ENCODE measurements at places on chromosomes 11 and 22.

- DNase-seq = peak; percentile 38
Observed at GRCh38 chr11:116454020-116454645, 318.7 kb downstream of the BUD13 start.

DNA sequence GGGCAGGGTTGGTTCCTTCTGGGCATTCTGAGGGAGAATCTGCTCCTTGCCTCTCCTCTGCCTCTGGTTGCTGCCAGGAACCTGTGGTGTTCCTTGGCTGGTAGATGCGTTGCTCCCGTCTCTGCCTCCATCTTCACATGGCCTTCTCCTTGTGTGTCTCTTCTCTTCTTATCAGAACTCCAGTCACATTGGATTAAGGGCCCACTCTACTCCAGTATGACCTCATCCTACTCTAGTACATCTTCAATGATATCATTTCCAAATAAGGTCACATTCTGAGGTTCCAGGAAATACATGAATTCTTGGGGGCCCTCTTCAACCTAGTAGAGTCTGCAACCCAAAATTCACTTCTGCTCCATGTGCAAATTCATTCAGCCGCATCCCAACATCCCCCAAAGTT is 33.3 kb downstream of the HTR3B start:
- DNase-seq = no peak

DNA sequence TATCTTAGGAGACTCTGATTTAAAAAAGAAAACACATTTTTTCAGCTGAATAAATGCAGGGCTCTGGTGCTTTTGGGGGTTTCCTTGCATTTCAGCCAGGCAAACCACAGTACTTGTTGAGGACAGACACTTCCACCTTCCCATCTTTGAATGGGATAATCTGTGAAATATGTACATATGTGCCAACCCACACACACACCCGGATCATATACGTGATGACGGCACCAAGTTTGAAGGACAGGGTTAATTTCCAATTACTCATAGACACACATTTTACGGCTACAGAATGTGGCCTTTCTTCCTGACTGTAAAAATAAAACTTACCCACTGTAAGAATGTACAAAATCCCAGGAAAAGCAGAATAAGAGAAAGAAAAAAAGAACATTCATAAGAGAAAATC is 104.4 kb downstream of the MPPED2 start:
- DNase-seq = no peak

- DNase-seq = no peak
Observed at GRCh38 chr22:35230417-35230816, 26.9 kb upstream of the HMGXB4 start.

GRCh38 chr22:35148866-35149548 is 83.0 kb downstream of the ISX start:
- no peak for DNase-seq

- DNase-seq = no peak
Observed at GRCh38 chr11:88307749-88308425, 29.6 kb downstream of the CTSC start.

GRCh38 chr22:22916215-22916951 is 28.8 kb downstream of the IGLL5 start:
- no peak for DNase-seq

DNA sequence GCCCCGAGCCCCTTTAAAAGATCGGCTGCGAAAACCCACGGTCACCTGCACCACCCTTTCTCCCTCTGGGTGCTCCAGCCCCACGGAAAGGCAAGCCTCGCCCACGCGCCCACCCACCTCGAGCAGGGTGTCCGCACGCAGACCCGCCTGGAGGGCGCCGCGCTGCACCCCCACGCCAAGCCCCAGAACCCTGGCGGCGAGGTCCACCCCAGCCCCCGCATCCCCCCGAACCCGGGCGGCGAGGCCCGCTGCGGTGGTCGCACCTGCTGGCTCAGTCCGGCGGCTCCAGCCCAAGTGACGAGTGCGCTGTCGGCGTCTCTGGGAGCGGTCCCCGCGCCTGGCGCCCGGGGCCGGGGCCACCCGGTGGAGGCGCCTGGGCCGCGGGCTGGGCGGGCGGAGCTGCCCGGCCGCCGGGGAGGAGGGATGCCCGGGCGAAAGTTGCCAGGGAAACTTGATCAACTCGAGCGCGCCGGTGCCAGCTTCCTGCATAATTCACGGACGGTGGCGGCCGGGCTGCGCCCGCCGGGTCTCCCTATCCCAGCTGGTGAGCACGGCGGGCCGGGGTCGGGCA is 1.1 kb downstream of the SHANK2 start:
- no peak for DNase-seq

- DNase-seq = no peak
Observed at GRCh38 chr11:86176165-86176884, 68.2 kb upstream of the EED start.

DNA sequence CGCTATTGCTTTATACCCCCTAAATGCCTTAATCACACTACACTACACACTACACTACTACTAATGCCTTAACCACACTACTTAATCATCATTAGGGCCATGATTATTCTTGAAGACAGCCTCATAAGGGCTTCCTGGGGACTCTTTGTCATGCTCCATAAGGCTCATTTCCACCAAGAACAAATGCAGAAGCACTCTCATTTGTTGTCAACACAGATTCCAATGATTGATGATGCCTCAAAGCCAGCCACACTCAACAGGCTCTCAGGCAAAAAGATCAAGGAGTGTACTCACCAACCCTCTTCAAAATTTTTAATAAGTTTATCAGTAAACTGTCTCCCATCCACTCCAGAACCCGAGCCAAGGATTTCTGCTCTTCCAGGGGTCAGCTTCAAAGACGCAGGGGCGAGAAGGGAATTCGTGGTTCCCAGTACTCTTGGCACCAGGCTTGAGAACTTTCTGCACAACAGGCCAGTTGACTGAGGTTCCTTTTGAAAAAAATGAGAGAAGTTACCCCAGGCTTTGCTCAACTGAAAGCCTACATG is 204.7 kb upstream of the GUCY1A2 start:
- no peak for DNase-seq

- no peak for DNase-seq
Observed at GRCh38 chr11:128416976-128417375, 170.4 kb downstream of the ETS1 start.

- no peak for DNase-seq
Observed at GRCh38 chr11:111153194-111153593, 92.3 kb upstream of the POU2AF2 start.

DNA sequence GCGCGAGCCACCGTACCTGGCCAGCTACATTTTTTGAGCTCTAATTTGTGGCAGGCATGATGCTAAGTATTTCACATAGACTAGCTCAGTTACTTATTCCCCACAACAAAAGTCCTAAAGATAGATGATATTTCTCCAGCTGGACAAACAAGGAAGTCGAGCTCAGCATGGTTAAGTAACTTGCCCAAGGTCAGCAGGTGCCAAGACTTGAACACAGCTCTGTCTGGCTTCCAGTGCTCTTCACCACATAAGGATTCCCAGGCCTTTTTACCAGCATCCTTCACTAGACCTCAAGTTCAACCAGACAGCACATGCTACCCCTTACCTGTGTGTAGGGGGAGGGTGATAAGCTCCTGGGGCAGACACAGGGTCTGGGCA is 177.3 kb upstream of the NCAM1 start:
- no peak for DNase-seq

DNA sequence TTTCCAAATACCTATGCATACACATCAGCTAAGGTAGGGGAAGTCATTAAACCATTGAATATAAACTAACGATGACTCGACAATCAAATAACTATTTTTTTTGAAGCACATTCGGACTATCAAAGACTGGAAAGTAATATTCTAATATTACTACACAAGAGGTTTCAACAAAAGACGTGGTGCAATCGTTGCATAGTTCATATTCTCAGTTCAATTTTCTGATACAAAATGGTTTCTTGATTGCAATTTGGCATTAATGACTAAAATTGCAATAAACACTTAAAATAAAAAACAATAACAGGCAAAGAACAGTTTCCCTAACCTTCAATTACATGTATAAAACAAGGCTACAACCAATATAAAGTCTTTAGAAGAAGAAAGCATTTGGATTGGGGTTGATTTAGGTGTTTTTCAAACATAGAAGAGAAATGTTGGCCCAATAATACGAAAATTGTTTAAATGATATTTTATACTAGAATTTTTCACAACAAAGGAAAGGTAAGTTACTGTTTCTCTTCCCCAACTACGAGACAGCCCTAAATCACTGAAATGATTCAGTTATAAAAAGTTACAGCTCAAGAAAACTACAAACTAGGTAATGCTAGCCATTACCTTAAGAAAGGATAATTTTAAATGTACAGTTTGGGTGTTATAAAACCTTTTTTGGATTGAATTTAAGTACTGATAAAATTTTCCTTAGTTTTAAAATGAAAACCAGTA is 17.6 kb downstream of the BLID start:
- no peak for DNase-seq

- no peak for DNase-seq
Observed at GRCh38 chr22:44648821-44649565, 53.0 kb upstream of the PRR5 start.

DNA sequence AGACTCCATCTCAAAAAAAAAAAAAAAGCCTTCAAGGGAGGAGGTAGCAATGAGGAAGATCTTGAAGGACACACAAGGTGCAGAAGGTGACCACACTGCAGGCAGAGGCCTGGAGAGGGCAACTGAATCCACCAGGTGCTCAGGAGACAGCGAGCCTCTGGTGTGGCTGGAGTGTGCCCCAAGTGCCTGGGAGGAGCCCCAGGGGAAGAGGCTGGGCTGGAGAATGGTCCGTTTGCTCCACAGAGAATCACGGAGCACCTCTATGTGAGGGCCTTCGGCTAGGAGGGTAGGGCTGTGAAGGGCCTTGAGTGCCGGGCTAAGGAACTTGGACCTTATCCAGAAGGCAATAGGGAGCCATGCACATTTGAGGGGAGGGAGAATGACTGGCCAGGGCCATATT is 50.3 kb downstream of the ARRB1 start:
- DNase-seq = no peak

DNA sequence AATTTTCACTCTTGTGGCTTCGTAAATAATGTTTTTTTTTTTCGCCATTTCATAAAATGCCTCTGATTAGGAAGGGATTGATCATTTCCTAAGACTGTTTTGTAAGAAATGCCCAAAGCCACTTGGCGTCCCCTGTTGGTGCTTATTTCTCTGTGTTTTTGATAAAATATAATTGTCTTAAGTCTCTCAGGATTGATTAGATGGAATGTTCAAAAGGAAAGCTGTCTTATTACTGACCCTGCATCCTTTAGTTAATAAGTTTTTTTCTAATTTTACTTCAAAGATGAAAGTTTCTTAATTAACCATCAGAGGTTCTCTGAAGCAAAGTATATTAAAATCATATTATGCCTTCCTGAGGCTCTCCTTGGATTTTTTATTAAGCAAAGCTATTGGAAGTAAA is 624.3 kb upstream of the TENM4 start:
- DNase-seq = no peak

DNA sequence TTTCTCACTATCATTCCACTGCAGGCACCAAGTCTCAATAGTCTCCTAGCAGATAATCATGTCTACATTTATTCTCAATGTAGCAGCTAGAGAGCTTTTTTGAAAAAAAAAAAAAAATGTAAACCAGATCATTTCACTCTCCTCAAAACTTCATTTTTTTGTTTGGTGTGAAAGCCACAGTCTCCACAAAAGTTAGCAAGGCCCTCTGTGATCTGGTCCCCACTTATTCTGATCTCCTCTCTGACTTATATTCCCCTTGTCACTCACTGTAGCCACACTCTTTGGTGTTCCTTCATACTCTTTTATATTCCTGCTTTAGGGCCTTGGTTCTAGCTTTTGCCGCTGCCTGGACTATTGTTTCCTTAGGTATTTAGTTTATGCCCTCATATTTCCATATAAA is 101.6 kb upstream of the RRM1 start:
- DNase-seq = no peak

- DNase-seq = no peak
Observed at GRCh38 chr11:9823439-9823838, 159.6 kb downstream of the SWAP70 start.

GRCh38 chr11:34243600-34244464 is 114.0 kb downstream of the ABTB2 start:
- DNase-seq = no peak

GRCh38 chr11:72704028-72704782 is 30.0 kb upstream of the PDE2A start:
- no peak for DNase-seq

GRCh38 chr11:19595840-19596751 is 116.5 kb upstream of the NAV2 start:
- no peak for DNase-seq

GRCh38 chr11:75644946-75645345 is 23.9 kb downstream of the MAP6 start:
- DNase-seq = no peak

DNA sequence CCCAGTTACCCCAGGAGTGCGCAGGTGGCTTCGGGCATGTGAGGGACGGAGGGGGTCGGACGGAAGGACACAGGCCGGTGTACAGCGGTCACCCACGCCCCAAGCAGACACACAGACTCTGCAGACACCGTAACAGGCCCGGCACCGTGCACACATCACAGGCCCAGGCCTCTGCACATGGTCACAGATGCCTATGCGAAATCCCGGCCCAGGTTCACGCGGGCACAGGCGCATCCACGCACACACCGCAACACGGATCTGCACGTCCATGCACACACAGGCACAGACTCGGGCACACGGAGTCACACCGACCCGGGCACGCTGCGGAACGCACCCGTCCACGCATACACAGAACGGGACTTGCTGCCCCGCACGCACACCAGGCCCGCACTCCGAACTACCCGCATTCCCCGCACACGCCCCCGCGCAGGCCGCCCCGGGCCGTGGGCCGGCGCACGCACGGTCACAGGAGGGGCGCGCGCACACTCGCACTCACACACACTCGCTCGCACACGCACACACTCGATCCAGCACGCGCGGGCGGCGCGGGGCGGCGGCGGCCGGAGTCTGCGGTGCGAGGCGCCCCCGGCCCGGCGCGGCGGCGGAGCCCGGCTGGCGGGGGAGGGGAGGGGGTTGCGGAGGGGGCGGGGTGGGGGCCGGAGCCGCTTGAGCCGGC is at the start of gene MGAT3:
TSS of gene MGAT3 (plus strand) at position 491 of the 676 bp plus-strand sequence. CDS start 30,336 bp downstream, outside the sequence.
- DNase-seq = no peak
